ENCODE measurements at places on chromosomes 2 and 18.

DNA sequence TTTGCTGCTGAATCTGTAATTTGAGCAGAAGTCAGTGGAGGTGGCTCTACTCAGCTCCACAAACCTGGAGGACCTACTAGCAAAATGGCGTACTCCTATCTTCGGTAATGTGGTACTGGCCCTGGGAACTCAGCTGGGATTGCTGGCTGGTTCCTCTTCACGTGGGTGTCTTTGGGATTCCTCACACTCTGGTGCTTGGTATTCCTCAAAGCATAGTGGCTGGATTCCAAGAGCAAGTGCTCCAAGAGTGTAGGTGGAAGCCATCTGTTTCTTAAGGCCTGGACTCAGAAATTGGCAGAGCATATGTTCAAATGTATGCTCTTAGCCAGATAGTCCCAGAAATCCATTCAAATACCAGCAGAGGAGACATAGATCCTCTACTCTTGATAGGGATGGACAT, 281.9 kb upstream of the CDH7 start:
- DNase-seq: no peak

DNA sequence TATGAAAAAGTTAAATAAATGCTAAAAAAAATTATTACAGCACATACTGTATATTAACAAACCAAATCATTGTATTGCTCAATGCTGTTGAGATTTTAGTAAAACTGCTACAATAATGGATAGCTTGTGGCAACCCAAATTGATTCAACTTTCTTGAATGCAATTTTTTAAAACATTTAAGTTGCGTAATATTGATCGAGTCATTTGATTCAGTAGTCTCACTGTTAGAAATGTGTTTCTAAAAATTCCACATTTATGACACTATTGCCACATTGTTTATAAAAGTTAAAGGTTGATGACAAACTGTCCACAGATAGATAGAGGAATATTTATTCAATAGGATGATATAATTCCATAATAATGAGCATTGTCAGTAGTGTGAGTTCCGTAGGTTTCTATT, 640.7 kb upstream of the CRIM1 start:
- DNase-seq: no peak

GRCh38 chr2:61460163-61460562, 10.7 kb downstream of the USP34 start:
- no peak for DNase-seq

DNA sequence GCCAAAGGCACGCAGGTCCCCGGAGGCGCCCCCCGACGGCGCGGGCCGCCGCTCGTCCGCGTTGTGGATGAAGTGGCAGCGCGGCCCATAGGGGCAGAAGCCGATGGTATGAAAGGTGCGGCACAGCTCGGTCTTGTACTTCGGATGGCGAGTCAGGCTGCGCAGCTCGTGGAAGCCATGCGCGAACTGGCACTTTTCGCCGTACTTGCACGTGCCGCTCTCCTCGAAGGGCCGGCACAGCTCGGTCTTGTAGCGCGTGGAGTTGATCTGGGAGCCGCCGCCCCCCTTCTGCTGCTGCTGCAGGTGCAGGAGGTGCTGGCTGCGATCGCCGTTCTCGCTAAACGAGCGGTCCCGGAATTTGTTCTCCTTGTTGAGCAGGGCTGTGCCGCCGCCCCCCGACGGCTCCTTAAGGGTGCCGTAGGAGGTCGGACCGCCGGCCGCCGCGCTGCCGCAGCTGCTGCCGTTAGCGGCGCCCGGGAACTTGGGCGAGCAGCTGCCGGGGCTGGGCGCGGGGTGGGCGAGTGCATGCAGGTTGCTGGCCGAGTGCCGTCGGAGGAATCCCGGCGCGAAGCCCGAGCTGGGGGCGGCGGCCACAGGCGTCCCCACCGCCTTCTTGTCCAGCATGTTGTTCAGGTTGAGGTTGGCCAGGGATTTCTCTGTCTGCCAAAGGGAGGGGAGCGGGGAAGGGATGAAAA, 1.2 kb downstream of the ZFP36L2 start:
- peak; percentile 45 for DNase-seq
